AG09319 (cell line): ENCODE measurements at places on chromosomes 11 and 22.

- no peak for DNase-seq
Observed at GRCh38 chr22:44391481-44392445, 79.0 kb upstream of the SHISAL1 start.

GRCh38 chr11:102283116-102283485 is 34.2 kb upstream of the BIRC3 start:
- no peak for DNase-seq

GRCh38 chr11:1039481-1040427 is 3.2 kb upstream of the MUC6 start:
- DNase-seq: no peak

- DNase-seq: no peak
Observed at GRCh38 chr11:123690485-123690884, 36.1 kb upstream of the SCN3B start.

GRCh38 chr11:109936661-109937180 is 156.5 kb upstream of the ZC3H12C start:
- DNase-seq: no peak

DNA sequence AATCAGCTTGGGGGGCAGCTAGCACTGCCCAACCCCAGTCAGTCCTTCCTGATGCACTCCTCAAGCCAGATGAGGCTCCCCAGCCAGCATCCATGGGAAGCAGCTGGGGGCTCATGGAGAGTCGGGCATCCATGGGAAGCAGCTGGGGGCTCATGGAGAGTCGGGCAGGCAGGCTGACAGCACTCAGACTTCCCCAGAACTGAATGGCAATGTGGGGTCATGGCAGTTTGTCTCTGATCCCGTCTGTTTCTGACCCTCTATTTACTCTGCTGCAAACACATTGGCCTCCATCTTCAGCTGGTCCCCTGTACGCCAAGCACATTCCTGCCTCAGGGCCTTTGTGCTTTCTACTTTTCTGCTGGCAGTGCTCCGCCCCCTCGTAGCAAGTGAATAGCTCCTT is 314.8 kb downstream of the NTM start:
- no peak for DNase-seq

GRCh38 chr11:70462818-70463477 is 64.6 kb downstream of the CTTN start:
- DNase-seq: no peak
